ENCODE measurements at places on chromosomes 5 and 9.

GRCh38 chr5:140574165-140574564 lies 9.5 kb downstream of the SLC35A4 start:
- no peak for DNase-seq

- no peak for DNase-seq
Observed at GRCh38 chr9:26169708-26170107, 491.5 kb upstream of the TUSC1 start.

DNA sequence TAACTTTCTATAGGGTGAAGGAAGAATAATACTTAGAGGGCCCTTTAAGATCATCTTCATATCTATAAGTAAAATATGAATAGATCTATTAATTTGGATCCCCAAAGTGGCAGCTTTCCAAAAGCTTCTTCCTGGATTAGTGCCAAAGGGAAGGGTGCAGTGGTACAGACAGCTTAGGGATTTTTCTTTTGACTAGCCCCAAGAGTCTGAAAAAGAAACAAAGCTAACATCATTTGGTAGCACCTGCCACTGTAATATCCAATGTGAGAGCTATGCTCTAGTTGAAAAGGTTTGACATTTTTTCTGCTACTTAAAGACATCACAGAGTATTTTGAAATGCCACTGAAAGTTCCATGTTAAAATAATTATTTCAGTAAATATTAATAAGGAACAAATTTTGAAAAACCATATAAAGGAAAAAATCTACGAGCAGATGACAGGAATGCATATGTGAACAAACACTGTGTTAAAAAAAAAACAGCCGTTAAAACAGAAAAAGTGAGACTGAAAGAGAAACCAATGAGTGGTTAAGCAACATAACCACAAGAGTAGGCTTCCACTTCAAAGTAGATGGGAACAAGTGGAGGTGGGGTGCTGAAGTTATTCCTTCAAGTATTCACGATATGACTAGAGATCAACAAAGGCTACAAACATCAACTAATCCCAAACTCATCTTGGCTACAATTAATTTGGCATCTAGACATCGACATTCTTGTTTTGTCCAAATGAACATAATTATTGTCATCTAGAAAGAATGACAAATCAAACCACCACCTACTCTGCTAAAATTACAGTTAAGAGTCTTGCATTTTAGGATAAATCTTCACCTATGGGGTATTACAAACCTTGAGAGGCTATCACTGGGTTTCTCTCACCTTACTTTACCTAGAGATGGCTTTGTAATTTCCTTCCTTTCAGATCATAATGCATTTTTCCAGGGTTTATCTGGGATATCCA lies 137.5 kb downstream of the CPLANE1 start:
- no peak for DNase-seq

GRCh38 chr5:33275921-33276627 lies 164.7 kb upstream of the TARS1 start:
- no peak for DNase-seq

DNA sequence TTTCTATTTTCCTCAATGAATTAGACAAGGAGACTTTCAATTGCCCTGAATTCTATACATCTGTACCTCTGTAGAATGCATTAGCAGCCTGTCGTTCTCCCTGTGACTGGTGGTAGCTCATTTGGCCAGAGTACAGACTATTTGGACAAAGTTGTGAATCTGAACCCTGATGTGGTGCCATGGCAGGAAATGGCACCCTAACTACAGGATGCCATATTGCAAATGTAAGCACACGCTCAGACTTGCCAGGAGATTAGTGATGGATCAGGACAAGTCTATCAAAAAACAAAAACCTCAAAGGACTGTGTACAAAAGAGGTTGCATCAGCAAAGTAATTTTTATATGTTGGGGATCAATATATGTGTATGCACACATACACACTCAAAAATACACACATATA lies 58.3 kb downstream of the SVEP1 start:
- DNase-seq = no peak

GRCh38 chr9:121242219-121242958 lies 25.6 kb upstream of the GSN start:
- no peak for DNase-seq

- no peak for DNase-seq
Observed at GRCh38 chr9:85502815-85503655, 238.7 kb downstream of the AGTPBP1 start.

DNA sequence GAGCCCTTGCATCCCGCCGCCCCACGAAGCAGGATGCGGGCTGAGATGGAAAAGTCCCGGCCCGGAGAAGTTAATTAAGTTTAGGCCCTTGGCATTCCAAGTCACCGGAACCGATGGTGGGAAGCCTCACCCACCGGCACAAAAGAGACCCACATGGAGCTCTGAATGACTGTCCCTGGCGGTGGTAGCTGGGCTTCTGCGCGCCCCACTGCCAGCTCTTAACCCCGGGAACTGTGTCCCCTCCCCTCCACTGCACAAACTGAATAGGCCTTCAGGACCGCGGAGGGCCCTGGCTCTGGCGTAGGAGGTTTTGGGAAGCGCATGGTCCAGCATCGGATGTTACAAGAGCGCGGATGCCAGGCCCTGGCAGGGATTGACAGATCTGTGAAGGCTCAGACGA lies 291.1 kb upstream of the TUT7 start:
- no peak for DNase-seq

DNA sequence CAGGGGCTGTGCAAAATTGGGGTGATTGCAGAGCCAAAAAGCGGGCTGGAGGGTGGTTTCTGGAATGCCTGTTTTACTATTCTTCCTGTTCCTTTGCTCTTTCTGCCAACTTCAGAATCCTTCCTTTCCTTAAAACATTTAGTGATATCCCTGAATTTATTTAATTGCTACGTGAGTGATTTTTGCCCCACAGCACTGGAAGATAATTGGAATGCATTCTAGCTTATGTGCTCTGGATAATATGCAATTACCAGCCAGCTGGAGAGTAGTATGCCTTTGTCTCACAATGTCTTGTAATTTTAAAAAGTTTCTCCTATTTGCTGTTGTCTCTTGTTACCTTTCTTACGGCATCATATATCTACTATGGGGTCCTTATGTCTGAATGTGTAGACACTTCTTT lies 115.8 kb downstream of the SMARCA2 start:
- DNase-seq = no peak

- no peak for DNase-seq
Observed at GRCh38 chr9:128438343-128439109, 17.3 kb upstream of the ODF2 start.

DNA sequence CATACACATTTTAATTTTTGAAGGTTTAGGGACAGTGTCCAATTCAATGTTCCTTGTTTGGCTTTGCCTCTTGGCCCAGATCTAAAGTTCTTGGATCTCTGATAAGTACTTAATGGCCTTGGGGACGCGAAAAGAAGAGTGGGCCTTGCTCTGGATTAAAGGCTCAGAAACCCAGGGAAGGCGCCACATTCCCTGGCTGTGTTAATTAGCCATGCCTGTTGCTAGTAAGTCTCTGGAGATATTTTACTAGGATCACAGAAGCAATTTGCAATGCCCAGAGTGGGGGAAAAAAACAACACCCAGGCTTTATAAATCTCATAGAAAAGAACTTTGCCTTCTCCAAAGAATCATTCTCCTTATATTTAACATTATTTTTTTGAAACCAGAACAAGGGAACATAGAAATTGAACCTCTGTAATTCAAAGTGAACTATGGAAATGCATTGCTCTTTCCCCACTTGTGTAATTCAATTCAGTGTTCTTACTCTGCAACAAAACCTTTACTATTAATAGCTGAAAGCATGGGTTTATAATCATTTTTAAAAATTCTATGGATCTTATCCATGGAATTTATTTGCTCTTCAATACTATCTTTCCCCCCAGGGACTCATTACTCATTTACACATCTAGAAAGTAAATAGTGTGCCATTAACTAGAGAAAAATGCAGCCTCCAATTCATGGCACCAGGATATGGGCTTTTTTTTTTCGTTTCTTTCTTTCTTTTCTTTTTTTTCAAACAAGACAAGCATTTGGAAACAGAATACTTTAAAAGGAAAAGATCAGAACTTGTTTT lies 172.2 kb upstream of the ANKRD55 start:
- DNase-seq = no peak

GRCh38 chr5:157703736-157704135 lies 27.5 kb upstream of the THG1L start:
- DNase-seq = no peak
